Left hindlimb (tissue), 1 donor: ENCODE measurements at places on chromosomes 5 and 9.
A peak's percentile ranks its signal among the peaks of the same experiment; 100 is the strongest.

DNA sequence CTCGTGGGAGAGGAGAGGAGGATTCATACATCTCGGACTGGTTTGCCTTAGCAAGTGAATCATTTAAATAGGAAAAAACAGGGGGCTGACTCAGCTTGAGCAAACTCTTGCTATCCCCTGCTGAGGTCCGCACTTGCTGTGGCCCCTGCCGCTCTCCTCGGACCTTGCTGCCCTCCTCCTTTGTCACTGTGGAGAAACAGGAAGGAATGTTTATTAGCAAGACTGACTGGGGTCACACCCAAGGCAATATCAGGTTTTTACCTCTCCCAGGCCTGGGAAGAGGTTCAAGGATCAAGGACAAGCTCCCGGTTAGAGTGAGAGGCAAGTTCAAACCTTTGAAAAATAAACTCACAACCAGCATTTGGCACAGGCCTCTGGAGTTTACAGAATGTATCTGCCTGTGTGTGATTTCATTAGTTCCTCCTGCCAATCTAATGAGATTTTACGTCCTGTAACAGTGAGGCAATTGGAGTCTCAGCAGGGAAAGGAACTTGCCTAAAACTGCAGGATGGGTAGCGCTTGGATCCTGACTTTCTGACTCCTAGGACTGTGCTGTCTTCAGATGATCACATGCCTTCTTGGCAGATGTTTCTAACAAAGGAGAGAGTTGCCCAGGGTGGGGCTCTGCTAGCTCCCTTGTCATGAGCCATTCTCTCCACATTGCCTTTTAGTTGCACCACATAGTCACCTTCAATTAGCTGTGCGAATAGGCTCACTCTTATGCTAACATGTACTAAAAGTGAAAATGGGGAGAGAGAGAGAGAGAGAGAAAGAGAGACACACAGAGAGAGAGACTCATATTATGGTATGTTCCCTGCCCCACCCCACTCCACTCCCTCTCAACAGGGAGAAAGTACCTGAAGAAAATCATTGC, 108.6 kb upstream of the CDKN2B start:
- no peak for DNase-seq

- no peak for DNase-seq
Measured at GRCh38 chr5:2986301-2986700, 234.8 kb upstream of the IRX2 start.

DNA sequence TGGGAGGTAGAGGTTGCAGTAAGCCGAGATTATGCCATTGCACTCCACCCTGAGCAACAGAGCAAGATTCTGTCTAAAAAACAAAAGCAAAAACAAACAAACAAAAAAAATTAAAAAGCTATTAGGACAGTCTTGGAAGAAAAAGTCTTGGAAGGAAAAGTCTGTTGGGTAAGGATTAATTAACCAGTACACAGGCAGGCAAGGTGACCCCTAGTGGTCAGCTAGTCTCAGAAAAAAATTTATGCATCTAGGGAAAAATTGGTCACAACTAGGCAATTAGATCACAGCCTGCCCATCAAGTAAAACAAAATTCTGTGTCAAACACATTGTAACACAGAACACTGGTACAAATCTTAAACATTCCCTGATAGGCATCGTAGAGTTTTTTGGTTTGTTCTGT, 6.7 kb upstream of the ANKRD18B start:
- no peak for DNase-seq

- DNase-seq = no peak
Measured at GRCh38 chr5:16410338-16410737, 55.3 kb downstream of the ZNF622 start.

DNA sequence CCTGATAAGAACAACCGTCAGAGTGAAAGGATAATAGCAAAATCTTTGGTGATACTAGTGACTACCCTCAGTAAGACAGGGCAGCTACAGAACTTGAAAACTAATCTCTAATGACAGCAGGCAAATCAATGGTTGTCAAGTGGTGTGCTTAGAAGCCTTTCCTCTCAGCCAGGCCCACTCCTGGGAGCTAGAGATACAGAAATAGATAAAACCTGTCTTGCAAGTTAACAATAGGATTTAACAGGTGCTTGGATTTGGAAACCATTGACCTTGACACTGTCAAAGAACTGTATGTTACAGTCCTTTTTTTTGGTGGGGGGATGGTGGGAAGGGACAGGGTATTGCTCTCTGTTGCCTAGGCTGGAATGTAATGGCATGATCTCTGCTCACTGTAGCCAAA, 118.6 kb downstream of the BASP1 start:
- no peak for DNase-seq

- DNase-seq = no peak
Measured at GRCh38 chr5:117594166-117594565, 1019.5 kb upstream of the SEMA6A start.

- peak; percentile 79 for DNase-seq
Measured at GRCh38 chr9:91945277-91946085, 4.5 kb downstream of the ROR2 start.

- no peak for DNase-seq
Measured at GRCh38 chr9:4640027-4640426, 22.1 kb upstream of the PLPP6 start.

DNA sequence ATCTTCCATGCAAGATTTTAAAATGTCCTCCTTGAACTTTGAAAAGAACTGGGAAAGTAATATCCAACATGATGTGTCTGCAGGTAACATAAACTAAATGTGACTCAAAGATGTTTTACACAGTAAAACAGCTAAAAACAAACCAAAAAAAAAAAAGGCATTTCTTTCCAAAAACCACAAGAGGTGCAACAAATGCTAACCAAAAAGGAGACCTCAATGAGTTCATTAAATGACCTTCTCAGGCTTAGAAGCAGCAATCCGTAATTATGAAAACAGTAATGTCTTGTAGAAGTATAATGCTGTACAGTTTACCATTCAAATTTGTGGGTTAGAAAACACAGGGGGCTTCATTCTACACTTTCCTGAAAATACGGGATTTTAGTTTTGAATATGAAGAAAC, 2.5 kb downstream of the RNF145 start:
- DNase-seq = no peak

DNA sequence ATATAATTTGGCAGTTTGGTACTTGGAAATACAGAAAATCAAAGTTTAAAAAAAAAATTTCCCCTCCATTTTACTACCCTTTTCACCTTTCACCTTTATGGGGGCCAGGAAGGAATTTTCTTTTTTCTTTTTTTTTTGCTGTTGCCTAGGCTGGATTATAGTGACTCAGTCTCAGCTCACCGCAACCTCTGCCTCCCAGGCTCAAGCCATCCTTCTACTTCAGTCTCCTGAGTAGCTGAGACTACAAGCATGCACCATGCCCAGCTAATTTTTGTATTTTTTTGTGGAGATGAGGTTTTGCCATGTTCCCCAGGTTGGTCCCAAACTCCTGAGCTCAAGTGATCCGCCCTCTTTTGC, 9.1 kb downstream of the CHMP5 start:
- DNase-seq = no peak

GRCh38 chr5:159616952-159617351, 286.7 kb upstream of the IL12B start:
- DNase-seq = no peak

DNA sequence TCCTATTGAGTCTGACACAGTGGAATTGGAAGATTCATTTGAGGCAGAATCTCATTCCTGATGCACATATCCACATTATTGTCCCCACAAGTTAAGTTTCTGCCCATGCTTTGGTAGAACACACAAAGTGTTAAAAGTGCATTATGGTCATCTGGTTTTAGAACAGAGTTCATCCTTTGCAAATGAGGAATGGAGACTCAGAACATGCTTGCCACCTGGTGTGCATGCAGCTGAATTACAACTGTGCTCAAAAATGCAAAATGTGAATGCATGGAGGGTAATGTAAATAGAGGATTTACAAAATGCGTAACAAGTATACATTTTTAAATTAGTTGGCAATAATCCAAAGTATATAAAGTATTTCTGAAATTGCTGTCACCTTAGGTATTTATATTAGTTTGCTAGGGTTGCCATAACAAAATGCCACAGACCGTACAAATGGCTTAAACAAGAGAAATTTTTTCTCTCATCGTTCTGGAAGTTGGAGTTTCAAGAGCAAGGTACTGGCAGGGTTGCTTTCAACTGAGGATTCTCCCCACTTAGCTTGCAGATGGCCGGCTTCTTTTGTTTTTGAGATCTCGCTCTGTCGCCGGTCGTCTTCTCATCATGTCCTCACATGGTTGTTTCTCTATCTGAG, 671.1 kb downstream of the TAF11L14 start:
- DNase-seq = peak; percentile 35

DNA sequence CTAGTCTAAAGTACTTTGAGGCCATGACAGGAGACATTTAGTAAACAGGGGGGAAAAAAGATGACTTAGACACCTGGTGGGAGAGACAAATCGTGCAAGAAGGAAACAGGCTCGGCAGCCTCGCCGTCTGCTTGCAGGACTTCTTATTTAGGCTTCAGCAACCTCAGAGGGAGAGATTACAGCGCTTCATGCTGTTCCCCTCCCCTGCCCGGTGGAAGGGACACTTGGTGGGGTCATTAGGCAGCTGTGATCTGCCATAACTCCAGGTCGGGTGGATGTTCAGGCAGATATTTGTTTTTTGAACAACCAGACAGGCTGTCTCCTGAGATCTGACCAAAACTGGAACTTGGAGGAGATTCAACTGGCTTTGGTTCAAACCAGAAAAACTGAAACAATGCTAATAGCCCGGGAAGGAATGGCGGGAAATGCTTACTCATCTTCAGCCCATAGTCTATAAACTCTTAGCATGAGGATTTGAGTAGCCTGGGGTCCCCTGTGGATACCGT, 38.1 kb upstream of the CD180 start:
- peak; percentile 32 for DNase-seq

DNA sequence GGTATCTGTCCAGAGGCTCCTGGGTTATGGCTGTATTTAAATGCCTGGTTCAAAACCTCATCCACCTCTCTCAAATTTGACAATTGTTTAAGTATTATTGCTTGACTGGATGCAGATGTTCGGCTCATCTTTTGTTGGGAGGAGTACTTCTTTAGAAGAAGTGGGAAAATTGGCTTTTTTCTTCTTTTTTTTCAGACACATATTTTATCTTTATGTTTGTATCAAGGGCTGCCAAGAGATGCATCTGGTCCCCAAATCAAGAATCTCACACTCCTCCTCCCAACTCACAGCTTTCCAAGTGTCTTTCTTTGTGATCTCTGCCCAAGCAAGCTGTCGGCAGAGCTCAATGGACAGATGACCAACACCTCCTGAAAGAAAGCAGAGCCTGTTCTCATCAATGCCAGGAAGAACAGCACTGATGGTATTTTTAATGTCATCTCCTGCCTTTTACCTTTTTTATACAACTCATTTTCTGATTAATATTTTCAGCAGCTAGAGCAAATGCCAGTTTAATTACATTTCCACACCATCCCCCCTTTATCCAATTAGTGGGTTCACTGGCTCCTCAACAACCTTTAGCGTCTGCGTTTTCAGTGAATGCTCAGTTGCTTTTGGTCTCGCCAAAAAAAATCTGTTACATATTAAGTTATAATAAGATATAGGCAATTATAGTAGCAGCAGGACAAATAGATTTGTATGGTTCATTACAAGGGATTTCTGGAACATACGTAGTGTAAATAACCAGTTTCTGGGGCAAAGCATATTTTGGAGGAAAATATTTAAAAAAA, 110.3 kb upstream of the SLIT3 start:
- DNase-seq = no peak

- DNase-seq = no peak
Measured at GRCh38 chr9:979983-980382, 3.5 kb downstream of the DMRT3 start.

DNA sequence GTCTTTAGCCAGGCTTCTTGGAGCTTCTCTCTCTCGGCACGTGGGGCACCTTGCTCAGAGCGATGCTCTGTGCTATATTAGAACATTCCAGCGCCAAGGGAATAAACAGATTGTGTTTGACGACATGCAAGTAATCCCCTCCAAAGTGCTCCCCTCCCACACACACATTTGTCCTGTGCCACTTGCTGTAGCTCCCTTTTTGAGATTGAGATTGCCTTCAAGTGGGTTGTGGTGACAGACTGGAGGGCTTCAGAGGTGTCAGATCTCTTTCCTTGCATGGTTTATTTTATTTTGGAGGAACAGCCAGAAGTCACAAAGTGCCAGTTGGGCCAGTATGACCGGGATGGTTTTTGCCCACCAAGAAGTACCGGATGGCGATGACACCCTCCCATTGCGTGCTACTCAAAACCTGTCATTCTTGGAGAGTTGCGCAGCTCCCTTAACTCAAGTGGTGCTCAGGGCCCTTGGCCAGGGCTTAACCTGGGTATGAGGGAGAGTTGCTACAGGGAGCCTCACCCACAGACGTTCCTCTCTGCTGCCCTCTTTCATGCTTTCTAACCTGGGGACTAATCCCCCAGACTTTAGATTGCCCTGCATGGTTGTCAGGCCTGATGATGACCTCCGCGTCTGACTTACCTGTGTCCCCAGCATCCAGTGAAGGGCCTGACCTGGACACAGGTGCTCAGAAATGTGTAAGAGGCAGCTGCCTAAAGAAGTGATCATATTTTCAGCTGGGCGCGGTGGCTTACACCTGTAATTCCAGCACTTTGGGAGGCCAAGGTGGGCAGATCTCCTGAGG, 18.8 kb upstream of the RPL26L1 start:
- no peak for DNase-seq

DNA sequence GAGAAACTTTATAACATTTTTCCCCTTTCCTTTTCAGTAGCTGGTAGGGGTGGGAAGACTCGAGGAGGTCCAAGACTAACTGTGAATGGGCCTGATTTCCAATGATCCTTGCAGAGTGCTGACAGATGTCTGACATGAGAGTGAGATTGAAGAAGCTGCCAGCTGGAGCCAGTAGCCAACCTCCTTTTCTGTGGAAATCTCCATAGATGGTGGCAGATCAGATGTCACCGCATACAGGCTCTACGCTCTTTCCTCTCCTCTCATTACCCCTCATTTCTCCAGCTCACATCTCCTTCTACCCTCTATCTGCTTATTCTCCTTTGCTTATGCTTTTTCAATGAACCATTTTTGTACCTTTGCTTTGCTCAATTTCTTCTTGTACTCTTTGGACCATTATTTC, 395.2 kb upstream of the TNC start:
- DNase-seq = peak; percentile 36

GRCh38 chr9:26561928-26562327, 330.7 kb downstream of the CAAP1 start:
- no peak for DNase-seq

DNA sequence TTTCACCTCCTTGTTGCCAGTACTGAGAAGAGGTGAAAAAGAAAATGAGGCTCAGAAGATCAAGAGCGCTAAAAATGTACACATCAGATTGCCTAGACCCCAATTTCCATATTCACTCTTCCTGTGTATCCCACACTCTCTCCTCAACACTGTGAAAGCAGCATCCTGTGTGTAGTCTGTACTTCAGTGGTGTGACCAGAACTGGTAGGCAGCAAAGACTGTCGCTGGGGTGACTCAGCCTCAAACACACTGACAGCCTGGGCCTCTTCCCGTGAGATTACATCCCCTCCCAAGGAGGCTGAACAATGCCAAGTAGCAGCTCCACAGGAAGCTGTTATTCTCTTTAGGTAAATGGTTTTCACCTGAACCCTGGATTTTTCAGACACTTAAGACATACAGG, 135.5 kb downstream of the CCDC192 start:
- no peak for DNase-seq

GRCh38 chr5:37153661-37154060, 95.5 kb downstream of the CPLANE1 start:
- DNase-seq = no peak

- DNase-seq = no peak
Measured at GRCh38 chr9:3962496-3962895, 337.4 kb downstream of the GLIS3 start.
